WTC11 (cell line): ENCODE measurements at places on chromosomes 11 and 22. TPM values are rescaled to one million over a fixed set of nuclear protein-coding genes. Genes with fewer than 3 reads are reported as not detected.

- H3K27me3 ChIP-seq, result no peaks in the 10 kb centered on the region
- DNase-seq, result no peak
- H3K4me3 ChIP-seq, result no peak overlapping the region
- H3K4me1 ChIP-seq, result peaks cover 2% of the 10 kb centered on the region; the same call in 1 of the 2 replicates
- H3K36me3 ChIP-seq, result no peaks in the 10 kb centered on the region
These were observed 27.4 kb upstream of the PANX2 start for GRCh38 chr22:50143096-50143495.

DNA sequence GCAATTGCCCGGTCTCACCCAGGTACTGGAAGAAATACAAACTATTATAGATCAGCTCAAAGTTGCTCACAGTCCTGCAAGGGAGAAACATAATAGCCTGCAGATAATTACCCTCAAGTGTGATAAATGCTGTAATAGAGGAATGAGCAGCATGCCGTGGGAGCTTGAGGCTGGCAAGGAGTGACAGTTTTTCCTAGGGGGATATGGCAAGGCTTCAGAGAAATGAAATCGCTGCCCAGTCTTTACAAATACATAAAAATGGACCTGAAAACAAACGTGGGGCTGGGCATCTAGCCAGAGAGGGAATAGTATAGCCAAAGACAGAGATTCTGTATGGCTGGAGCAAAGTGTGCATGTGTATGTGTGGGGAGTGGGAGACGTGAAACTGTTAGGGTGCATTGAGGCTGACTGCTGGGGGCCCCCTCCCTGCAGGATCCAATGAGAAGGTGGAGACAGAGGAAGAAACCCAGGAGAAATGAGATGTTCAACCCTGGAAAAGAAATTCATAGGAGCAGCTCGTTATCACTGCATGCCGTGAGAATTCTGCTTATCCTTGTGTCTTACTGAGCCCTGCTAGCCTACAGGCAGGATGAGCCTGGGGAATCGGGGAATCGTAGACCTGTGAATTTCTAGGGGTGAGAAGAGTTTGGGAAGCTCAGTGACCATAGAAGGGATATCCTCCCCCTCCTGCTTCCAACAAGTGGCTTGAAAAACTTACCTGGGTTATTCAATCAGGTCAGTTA is 167.0 kb downstream of the LDLRAD3 start:
- no peak for DNase-seq
- H3K36me3 ChIP-seq, result peaks cover 55% of the 10 kb centered on the region
- H3K4me1 ChIP-seq, result peaks cover 52% of the 10 kb centered on the region
- peak overlapping the region; percentile 40 for H3K4me3 ChIP-seq
- peak overlapping the region; percentile 99 for H3K27ac ChIP-seq
- no peaks in the 10 kb centered on the region; the same call in 1 of the 2 replicates for H3K27me3 ChIP-seq

- H3K4me1 ChIP-seq, result no peaks in the 10 kb centered on the region
- DNase-seq, result no peak
- H3K36me3 ChIP-seq, result no peaks in the 10 kb centered on the region
These were observed 8.5 kb upstream of the DENND5A start for GRCh38 chr11:9273376-9274336.

Gene ATF4
- total RNA-seq, result 361 to 460 TPM (median 371 TPM) in 3 replicates

- H3K4me3 ChIP-seq, result no peak overlapping the region
- H3K27me3 ChIP-seq, result no peaks in the 10 kb centered on the region; the same call in 1 of the 2 replicates
- 0 out of 2 replicates have a peak, but pooled peaks cover 3% of the 10 kb centered on the region for H3K4me1 ChIP-seq
- H3K27ac ChIP-seq, result peak overlapping the region; percentile 74
- peaks cover 26% of the 10 kb centered on the region for H3K36me3 ChIP-seq
These were observed 39.9 kb downstream of the SERGEF start for GRCh38 chr11:17972987-17973386.

GRCh38 chr11:109940816-109941215 is 152.4 kb upstream of the ZC3H12C start:
- no peaks in the 10 kb centered on the region for H3K27me3 ChIP-seq
- no peaks in the 10 kb centered on the region for H3K4me1 ChIP-seq
- no peaks in the 10 kb centered on the region for H3K36me3 ChIP-seq
- H3K27ac ChIP-seq, result no peak overlapping the region
- DNase-seq, result no peak
